ENCODE measurements at places on chromosomes 5 and 9.

DNA sequence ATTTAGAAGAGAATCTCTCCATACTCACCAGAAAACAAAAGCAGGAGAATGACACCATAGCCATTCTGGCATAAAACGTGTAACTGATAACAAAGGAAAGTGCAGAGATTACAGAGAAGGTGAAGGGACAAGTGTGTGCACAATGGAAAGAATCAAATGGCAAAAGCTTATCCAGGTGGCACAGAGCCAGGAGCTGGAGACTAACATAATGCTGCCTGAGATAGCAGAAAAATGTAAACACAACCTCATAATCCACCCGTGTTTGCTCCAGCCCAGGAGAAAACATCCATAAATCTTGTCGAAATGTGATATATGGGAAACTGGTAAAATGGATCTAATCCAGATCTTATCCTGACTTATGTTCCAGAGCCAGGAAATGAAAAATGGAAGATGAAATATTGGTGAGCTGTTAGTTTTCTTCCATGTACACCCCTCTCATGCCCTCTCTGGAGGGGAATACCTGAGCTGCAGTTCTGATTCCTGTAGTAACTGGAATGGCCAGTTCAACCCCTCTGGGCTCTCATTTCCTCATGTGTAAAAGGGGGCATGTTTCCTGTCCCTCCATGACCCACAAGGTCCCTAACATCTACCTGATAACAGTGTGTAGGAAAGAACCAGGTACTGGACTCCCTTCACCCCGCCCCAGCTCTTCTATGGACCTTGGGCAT, 212.3 kb upstream of the DAPK1 start:
- no peak for DNase-seq

DNA sequence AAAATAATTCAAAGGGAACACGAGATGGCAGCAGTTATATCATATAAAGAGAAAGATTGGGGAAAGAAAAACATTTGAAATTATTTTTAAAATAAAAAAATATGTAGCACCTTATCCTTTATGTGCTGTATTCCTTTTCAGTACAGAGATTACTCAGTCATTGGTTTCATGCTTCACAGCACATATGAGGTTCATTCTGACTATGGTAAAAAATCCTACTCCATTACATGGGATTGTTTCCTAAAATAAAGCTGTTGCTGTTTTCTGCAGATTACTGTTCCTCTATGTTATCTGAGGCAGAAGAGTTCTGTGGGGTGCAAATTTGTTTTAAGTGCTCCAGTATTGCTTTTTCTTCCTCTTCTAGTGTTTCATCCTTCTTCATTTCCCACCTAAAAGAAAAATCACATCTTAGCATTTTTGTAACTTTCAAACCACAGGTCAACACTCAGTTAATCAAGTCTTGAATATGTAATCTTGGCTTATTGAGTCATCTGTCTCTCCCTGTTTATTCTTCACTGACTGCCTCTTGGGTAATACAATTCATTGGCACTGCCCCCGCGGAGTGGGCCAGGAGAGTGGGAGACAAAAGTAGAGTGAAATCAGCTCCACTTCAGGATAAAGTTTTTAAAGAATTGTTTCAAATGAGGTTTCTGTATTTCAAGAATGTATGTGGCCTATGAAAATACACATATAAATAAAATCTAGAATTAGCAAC, 412.5 kb upstream of the POU5F2 start:
- no peak for DNase-seq

DNA sequence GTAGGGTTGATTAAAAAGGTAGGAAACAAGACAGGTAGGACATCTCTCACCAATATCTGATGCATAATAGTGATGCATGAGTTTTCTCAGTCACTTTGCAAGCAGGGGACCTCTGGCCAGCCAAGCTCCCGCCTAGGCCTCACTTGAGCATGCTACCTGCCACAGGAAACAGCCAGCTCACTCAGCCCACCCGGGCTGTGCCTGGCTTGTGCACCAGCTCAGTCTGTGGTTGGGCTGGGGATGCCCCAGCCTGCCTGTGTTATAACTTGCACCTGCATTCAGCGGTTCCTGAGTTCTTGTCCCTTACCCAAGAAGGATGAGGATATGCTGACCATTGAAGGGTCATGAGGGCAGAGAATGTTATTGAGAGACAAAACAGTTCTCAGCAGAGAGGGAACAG, 172.8 kb upstream of the PLCXD3 start:
- no peak for DNase-seq

DNA sequence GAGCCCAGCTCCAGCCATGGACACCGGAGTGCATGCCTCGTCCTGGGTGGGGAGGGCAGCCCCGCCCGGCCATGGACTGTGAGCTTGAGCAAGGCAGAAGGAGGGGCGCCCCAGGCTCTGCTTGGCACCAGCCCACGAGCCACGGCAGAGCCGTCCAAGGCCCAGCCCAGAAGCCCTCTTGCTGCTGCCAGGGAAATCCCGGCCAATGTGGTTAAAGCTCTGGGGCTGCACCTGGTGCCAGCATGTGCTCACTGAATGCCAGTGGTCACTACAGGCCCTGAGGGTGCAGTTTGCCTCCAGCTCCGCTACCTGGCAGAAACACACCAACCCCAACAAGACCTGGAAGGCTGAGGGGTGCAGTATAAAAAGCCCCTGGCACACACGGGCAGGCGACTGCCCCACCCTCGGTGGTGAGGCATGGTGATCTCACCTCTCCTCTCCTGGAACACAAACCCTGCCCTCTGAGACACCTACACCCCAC, 11.8 kb downstream of the BRD3 start:
- no peak for DNase-seq

DNA sequence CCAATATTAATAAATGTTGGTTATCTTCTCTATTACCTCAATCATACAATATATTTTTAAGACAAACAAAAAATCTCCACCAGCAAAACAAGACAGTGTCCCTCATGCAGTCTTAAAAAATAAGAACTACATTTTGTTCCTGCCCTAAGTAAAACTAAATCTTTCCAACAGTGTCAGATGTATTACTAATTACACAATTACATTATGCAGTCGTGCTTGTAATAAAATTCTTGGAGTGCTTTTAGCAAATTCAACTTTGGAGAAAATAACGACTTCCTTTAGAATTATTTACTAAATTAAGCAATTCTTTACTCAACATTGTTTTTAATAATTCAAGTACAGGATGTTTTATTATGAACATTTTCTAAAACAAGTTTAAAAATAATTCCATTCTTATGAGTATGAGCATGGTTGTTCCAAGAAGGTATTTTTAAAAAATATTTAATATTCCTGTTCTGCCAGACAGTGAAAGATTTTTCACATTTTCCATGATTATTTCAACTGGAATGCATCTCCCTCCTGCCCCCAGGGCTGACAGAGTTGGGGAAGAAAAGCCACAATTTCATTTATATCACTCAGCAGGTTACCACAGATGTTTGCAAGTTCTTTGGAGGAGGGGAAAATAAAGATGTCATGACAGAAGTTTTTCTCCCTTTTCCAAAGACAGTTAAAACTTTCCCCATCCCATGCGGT, 137.9 kb downstream of the FAM114A2 start:
- DNase-seq, result no peak

- no peak for DNase-seq
These were observed 103.8 kb downstream of the RPS23 start for GRCh38 chr5:82174128-82174918.

DNA sequence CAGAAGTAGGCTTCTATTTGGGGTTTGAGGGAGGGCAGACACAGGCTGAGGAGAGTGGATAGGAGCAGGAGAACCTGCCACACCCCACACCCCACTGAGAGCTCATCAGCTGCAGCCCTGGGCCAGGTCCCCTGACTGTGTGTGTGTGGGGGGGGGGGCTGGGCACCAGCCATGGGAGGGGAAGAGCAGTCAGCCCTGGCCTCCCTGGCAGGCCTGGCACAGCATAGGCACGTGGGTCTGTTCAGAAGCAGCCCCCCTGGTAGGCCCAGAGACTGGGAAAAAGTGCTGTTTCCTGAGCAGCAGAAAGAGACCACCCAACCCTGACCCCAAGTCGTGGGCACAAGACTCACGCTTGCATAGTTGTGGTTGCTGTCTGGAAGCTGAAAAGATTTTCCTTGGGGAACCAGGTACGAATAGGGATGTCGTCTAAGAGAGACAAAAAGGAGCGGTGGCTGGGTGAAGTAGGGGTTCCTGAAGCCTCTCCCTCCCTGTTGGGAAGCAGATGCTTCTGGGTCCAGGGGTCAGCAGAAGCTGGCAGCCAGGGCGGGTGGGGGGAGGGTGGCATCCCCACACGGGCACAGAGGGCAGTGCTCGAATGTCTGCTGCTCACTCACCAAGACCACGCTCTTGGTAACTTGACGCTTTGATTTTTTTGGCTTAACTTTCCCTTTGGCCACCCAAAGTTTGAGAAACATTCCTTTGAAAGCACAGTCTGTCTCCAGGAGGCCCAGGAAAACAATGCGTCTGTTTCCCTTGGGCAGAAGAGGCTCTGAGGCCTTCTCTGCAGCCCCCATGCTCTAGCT, 2.9 kb downstream of the NSMF start:
- DNase-seq, result no peak

DNA sequence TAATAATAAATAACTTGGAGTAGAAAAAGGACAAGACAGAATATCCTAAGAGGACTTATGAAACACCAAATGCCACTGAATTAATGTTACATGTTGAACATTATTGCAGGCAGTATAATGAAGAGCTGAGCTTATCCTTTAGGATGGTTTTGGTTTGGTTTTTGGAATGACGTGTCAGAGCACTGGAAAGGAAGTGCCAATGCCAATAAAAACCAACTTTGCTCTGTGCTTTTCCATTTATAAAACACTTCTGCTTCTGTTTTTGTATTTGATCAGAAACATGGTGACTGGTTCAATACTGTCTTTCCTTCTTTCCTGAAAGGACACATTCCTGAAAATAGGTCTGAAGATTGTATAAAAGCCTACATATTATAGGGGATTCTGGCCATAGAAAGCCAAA, 4.2 kb downstream of the MEGF10 start:
- DNase-seq, result no peak

- DNase-seq, result no peak
These were observed 14.1 kb upstream of the FAM120AOS start for GRCh38 chr9:93467462-93467861.

DNA sequence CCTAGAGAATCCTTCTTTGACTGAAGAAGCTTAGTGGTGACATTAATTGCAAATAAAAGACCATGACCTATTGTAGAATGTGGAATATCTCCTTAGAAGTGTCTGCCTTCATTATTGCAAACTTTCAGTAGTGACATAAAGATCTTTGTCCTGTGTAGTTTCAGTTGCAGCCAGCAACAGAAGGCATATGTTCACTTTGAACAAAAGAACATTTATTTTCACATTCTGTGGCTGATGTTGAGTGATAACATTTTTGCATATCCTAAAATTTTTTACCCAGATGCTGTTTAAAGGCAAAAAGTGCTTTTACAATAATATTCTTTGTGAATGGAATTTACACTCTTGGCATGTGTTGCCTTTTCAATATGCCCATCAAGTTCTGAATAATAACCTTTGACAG, 165.9 kb downstream of the TMC1 start:
- no peak for DNase-seq

- no peak for DNase-seq
These were observed 19.4 kb downstream of the DAP start for GRCh38 chr5:10741661-10742060.

DNA sequence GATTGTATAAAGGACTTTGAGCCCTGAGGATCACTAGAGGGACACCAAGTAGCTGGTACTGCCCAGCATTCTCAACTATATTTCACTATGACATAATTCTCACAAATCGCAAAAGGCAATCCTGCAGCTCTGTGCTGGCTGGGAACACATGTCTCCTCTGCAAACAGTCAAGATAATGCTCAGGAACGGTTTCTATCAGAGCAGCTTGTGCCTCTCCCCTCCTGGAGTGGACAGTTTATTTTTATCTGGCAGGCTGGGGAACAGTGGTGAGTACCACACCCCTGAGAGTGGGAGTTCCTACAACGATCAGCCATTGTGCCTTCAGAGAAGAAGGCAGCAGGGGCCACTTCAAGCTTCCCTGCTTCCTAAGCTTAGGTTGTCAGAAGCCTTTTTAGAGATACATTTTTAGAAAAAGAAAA, 65.8 kb downstream of the ERAP1 start:
- DNase-seq, result no peak

DNA sequence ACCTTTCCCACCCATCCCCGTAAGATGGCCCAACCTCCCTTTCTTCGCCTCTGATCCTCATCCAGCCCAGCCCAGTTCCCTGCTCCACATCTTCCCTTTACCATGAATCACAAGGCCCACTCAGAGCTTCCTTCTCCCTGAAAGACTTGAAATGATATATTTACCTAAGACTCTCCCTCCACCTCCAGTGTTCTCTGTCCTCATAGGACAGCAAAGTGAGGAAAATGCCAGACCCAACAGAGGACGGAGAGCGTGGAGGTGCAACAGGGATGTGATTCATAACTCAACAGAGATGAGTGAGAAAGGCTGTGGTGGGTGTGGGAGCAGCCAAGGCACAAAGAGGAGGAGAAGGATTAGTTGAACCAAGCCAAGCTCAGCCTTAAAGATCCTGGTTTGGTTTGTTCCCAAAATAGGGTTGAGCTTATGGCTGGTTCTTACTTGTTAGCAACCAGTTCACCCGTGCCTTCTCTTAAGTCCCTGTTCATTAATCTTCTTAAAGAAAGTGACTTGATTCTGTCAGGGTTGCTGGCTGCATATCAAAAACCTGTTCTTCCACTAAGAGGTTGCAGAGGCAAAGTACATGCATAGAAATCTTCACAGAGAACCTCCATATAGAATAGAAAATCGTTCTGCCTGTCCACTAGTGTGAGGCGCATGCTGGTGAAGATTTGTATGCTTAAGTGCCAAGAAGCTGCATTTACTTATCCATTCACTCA, 183.2 kb downstream of the ACTL7B start:
- no peak for DNase-seq

DNA sequence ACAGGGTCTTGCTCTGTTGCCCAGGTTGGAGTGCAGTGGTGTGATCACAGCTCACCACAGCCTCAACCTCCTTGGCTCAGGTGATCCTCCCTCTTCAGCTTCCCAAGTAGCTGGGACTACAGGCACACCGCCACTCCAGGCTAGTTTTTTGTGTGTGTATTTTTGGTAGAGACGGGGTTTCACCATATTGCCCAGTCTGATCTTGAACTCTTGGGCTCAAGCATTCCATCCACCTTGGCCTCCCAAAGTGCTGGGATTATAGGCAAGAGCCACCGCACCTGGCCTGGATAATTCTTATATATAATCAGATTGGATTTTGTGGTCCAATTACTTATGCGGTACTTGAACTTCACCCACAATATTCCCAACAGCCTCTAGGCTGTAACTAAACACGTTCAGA, 19.8 kb downstream of the CCDC69 start:
- no peak for DNase-seq

GRCh38 chr5:91126448-91126847, 256.7 kb downstream of the ARRDC3 start:
- DNase-seq, result no peak

All from HS-27A (cell line).